ENCODE measurements at places on chromosomes 3 and 15.

DNA sequence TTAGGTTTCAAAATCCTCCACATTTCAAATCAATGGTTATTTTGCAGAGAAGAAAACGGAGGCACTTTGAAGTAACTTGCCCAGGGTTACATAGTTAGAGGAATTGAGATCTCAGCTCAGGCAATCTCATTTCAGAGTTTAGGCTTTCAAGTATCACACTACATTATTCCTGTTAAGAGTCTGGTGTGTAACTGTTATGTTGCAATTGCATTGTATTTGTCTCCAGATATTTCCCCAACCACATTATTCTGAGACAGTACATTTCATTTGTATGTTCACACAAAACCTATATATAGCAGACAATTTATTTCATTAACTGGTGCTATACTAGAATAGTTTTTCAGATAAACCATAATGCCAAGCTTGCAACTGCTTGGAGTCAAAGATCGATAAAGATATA lies 154.2 kb upstream of the TSPAN3 start:
- no peak overlapping the region for H3K27ac ChIP-seq
- peaks cover 2% of the 10 kb centered on the region for H3K4me1 ChIP-seq
- no peak overlapping the region for H3K4me3 ChIP-seq
- no peak for DNase-seq
- peaks cover 2% of the 10 kb centered on the region for H3K27me3 ChIP-seq

GRCh38 chr3:72746430-72747411 lies 101.5 kb downstream of the SHQ1 start:
- no peaks in the 10 kb centered on the region for H3K36me3 ChIP-seq
- DNase-seq: no peak
- no peaks in the 10 kb centered on the region for H3K27me3 ChIP-seq
- no peak overlapping the region for H3K27ac ChIP-seq

DNA sequence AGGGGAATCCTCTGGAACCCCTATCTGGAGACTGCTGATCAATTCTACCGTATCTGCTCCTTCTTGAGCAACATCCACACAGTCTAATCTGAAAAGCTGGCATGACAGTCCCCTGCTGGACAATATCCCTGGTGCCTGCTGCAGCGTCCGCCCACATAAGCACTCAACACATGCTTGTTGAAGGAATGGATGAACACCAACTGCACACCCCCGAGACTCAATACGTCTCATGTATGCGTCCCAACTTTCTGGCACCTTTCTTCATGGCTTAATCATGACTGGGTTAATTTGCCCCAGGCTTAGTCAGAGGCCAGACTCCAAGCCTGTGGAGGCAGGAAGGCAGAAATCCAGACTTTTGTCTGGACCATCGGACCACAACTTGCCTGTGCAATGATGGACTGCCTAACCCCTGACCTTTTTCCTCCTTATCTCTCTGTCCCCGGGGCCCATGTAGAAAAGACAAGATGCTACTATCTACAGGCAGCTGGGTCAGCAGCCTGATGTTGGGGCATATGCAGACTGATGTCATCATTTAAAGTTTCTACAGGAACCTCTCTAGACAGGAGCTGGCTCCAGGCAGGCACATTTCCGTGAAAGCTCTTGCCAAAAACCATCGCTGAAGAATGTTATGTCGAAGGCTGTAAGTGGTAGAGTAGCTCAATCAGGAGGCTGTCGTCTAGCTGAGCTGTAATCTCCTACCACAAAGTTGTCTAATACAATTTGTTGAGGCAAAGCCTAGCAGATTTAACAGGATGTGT lies 114.1 kb upstream of the TPM1 start:
- H3K4me1 ChIP-seq: no peaks in the 10 kb centered on the region
- no peak for DNase-seq
- no peaks in the 10 kb centered on the region for H3K36me3 ChIP-seq
- no peak overlapping the region for H3K4me3 ChIP-seq
- no peak overlapping the region for H3K27ac ChIP-seq
- H3K27me3 ChIP-seq: no peaks in the 10 kb centered on the region

DNA sequence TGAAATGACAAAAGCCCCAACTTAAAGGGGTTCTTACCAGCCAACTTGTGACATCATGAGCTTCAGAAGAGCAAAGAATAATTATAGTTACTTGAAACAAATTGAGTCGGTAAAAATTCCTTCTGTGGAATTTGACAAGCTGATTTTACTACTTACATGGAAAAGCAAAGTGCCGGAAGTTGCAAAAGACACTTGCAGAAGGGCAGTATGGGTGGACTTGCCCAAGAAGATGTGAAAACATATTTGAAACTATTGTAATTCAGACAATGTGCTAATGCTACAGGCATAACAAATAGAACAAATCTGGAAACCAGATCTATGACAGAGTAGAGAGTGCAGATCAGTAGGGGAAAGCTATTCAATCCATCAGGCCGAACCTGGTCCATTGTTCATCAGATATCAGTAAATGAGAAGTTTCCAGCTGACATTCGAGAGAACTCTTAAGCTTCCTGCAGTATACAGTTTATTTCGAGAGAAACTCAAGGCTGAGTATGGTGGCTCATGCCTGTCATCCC lies 2.5 kb upstream of the KIF7 start:
- H3K4me1 ChIP-seq: peaks cover 4% of the 10 kb centered on the region
- no peaks in the 10 kb centered on the region for H3K27me3 ChIP-seq
- H3K4me3 ChIP-seq: no peak overlapping the region

GRCh38 chr15:66117841-66118240 lies 135.7 kb downstream of the MEGF11 start:
- no peaks in the 10 kb centered on the region for H3K27me3 ChIP-seq
- H3K36me3 ChIP-seq: no peaks in the 10 kb centered on the region
- no peak for DNase-seq
- no peaks in the 10 kb centered on the region for H3K4me1 ChIP-seq
- H3K4me3 ChIP-seq: no peak overlapping the region

GRCh38 chr15:86872782-86873181 lies 793.1 kb downstream of the AGBL1 start:
- no peaks in the 10 kb centered on the region for H3K36me3 ChIP-seq
- no peak for DNase-seq
- no peak overlapping the region for H3K4me3 ChIP-seq
- H3K4me1 ChIP-seq: no peaks in the 10 kb centered on the region
- H3K27me3 ChIP-seq: no peaks in the 10 kb centered on the region
- no peak overlapping the region for H3K27ac ChIP-seq

DNA sequence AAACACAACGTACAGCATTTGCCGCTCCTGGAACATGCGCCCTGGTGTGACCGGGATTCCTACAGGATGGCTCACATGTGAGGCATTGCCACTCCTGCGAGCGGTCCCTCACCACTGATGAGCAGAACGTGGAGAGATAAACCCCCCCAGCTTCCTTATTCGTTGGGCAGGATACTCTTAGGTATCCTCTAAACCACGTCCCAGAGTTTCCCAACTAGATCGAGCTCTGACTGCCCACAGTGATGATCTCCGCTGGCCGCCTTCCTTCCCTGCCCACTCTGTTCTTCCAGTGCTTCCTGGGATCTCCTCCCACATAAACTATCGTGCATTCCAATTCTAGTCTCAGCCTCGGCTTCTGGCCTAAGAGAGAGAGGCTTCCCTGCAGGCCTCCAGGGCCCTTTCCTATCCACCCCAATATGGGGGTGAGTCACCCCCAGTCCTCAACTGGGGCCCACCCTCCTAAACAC lies 91.8 kb downstream of the TOP2B start:
- no peaks in the 10 kb centered on the region for H3K27me3 ChIP-seq
- no peaks in the 10 kb centered on the region for H3K36me3 ChIP-seq
- no peaks in the 10 kb centered on the region for H3K4me1 ChIP-seq
- H3K4me3 ChIP-seq: no peak overlapping the region
- no peak overlapping the region for H3K27ac ChIP-seq

DNA sequence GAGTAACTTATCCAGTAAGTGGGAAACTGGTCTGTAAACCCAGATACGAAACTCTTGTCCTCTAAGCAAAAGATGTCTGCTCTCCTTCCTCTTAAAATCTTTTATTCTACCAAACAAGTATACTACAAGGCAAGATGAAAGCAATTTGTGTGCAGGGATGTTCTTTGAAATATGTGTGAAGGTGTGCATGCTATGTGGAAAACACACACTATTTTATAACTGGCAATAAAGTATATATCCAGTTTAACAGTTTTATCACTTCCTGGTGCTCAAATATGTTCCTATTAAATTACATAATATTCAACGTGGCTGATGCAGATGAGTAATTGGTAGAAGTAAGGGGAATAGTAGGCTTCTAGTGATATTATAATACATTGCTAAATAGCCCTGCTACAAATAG lies 566.5 kb downstream of the ROBO2 start:
- H3K27me3 ChIP-seq: no peaks in the 10 kb centered on the region
- no peak overlapping the region for H3K27ac ChIP-seq
- no peaks in the 10 kb centered on the region for H3K4me1 ChIP-seq
- no peaks in the 10 kb centered on the region for H3K36me3 ChIP-seq
- DNase-seq: no peak
- H3K4me3 ChIP-seq: no peak overlapping the region

Data from ovary (tissue), 10 donors.